ENCODE measurements at places on chromosomes 5 and 9.
A peak's percentile ranks its signal among the peaks of the same experiment; 100 is the strongest.

DNA sequence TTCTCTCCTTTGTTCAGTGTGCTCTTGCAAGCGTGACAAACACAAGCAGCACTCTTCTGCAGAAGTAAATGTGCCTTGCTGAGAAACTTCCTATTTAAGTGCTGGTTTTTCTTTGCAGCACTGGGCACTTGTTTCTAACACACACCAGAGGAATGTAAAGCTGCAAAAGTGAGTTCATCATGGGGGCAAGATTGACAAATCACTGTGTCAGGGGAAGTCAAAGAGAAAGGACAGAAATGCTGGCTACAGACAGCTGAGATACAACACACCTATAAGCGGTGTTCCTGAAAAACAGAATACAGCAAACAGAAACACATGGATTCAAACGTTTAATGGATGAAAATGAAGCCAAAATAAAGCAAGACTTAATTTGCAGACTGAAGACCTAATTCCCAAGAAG, 19.6 kb downstream of the ROR2 start:
- no peak for DNase-seq

DNA sequence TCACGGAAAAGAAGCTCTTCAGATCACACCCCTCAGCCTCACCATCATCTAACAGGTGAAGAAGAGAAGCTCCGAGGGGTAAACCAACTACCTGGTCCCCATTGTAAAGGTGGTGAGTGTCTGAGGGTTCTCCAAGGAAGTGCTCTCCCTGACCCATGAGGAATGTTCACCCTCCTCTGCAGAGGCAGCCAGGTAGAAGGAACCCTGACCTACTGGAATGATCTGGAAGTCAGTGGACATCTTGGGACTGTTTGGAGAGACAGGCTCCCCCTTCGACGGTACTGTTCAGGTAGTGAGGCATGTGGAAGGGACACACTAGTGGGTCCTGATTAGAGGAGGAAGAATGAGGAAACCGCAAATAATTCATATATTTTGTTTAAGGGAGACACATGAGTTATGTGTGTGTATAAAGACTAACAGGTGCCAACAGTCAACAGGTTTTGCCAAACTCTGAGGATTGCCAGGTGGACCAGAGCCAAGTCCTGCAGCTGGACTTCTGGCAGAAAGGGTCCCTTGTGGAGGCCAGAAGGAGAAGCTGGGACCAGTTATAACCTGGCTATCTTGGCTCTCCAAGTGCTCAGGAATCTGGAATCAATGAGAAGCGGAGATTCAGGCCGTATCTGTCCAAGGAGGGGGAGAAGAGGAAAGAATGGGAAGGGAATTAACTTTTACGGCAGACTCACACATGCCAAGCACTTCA, 3.0 kb upstream of the ZBTB34 start:
- DNase-seq = no peak

DNA sequence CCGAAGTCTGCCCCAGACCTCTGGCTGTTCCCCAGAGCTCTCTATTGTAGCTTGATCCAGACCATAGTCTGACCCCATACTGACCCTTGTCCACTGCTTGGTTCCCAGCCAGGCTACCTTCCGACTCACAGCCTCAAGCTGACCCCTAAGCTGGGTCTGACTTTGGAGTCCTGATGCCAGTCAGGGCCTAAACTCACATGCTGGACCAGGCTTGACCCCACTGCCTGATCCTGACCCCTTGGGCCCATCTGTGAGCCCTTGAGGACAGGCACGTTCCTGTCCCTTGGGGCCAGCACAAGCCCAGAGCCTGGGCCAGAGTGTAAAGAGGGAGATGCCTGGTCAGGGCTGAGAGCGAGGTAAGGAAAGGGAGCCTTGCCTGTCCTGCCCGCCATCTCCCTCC, 32.7 kb upstream of the ENHO start:
- DNase-seq = no peak

- no peak for DNase-seq
Observed at GRCh38 chr5:137400571-137400970, 98.6 kb downstream of the SPOCK1 start.

DNA sequence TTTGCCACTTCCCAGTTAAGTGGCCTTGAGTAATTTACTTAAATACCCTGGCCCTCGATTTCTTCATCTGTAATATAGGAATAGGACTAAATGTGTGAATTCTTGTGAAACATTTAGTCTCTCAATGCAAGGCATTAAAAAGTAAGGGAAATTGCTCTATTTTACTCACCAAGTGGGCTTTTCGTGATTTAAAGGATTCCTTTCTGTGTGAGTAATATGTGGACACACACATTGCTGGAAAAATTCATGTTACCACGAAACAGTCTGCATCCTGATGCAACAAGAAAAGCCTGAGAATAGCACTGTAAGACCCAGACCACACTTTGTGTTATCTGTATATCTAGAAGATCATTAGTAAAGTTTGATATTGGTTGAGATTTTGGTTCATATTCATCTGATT, 1243.0 kb upstream of the CDH9 start:
- no peak for DNase-seq

- DNase-seq = no peak
Observed at GRCh38 chr5:128358826-128359225, 179.2 kb downstream of the FBN2 start.

DNA sequence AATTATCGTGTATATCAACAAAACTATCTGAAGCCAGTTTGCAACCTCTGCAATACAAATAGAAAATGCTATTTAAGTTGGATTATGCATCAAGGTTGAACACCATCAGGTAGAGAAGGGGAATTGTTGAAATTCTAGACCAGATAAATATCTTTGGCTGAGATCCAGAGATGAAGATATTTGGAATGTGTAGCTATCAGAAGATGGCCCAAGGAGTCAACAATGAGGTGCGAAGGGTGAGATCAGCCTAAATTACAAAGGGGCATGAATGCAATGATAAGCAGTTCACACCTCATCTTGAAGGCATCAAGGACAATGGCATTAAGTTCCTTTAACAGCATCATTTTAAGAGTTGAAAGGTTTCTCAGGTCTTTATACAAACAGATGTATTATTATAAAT, 572.1 kb upstream of the DMAC1 start:
- DNase-seq = no peak

- DNase-seq = no peak
Observed at GRCh38 chr5:142795251-142795650, 25.1 kb downstream of the ARHGAP26 start.

DNA sequence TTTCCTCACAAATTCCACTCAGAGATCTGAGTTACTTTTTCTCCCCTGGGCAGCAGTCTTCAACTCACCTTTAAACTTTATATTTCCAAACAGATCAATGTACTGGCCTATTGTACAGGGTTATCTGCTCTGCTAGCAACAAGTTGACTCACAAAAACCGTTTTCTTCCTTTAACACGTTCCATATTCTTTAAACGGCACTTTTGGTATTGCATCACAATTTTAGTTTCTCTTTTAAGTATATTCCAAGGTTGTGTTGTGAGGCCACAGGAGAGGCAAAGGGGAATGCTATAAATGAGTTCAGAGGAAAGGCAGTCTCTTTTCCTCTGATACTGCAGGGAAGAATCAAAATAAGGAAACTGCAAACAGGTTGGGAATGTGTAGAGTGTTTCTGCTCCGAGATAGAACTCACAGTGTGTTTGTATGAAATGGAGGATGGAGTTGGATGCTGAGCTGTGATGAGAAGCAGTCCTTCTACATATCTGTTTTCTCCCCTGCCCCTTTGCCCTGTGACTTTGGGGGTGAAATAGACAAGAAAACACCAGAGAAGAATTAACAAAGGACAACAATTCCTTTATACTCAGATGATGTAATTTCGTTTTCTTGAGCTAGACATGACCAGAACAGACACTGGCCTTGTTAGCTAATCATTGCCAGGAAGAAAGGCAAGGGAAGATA, 9.9 kb upstream of the ALDOB start:
- peak; percentile 42 for DNase-seq

- DNase-seq = no peak
Observed at GRCh38 chr9:76573905-76574760, 115.2 kb downstream of the GCNT1 start.

DNA sequence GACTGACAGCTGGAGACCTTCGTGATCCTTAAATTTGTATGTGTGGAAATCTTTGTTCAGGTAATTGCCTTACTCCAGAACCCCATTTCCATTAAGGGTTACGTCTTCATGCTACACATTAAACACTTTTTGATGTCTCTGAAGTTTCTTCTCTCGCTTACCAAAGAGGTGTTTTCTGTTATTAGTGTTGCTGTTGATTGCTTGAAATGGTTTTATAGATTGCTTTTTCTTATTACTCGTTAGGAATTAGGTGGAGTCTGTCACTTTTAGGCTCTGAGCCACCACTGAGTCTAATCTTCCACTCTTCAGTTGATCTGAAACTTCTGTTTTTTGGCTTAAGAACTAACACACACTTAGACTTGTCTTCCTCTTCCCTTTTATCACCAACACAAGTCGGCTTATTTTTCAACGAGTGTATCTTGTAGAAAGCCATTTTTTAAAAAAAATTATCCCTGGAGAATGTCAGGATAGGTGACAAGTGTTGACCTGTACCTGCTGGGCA, 62.2 kb upstream of the PPARGC1B start:
- no peak for DNase-seq

GRCh38 chr5:132363431-132364112, 5.9 kb upstream of the SLC22A5 start:
- no peak for DNase-seq

- no peak for DNase-seq
Observed at GRCh38 chr5:120550358-120550757, 86.3 kb downstream of the PRR16 start.

DNA sequence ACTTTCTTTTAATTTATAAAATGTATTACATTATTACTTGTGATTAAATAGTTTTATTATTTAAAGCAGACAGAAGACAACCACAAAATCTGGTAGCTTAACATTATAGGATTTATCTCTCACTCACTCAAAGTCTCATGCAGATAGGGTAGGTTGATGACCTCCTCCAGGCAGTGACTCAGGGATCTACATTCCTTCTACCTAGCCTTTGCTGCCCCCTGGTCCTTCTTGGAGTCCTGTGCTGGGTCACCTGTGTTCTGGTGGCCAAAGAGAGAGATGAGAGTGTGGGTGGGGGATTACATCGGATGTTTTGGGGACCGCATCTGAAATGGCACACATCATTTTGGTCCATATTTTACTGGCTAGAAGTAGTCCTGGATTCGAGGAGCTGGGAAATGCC, 95.7 kb upstream of the CTSL start:
- no peak for DNase-seq

DNA sequence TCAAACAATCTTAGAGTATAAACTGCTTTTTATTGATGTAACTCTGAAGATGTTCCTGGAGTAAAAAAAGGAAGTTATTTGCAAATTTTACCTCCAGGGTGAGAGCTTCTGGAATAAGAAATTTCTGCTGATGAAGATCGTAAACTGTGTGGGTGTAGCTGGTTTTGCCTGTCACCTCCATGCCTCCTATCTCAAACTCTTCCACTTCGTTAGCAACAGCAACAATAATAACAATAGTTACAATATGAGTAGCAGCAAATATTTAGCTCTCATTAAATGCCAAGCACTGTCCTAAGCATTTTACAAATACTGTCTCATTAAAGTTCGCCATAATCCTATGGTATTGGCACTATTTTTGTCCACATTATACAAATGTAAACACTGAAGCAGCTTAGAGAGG, 57.9 kb downstream of the GCNT1 start:
- no peak for DNase-seq

DNA sequence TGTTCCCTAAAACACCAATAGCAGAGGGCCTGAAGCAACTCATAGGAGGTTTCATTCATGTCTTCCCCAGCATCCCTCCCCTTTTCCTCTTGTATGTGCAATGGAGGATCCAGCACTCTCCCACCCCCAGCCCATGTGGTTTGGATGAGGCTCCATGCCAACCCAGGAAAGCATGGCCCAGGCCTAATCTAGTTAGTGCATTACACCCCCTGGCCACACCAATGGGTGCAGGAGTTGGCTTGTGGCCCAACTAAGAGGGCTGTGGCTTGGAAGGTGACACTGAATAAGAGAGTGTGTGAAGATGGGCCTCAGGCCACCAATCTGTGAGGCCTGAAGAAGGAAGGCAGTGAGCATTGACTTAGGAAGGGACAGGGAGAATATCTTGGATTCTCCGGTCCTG, 70.8 kb upstream of the SMIM23 start:
- no peak for DNase-seq

GRCh38 chr9:89792189-89793123, 187.6 kb downstream of the GADD45G start:
- DNase-seq = no peak

All from putamen (tissue), 1 donor.